ENCODE measurements at places on chromosomes 1 and 21. TPM values are rescaled to one million over a fixed set of nuclear protein-coding genes. Genes with fewer than 3 reads are reported as not detected.

TOR3A gene
- total RNA-seq: 24.8 TPM

BSDC1 gene
- total RNA-seq: 71.2 TPM

GBP5 gene
- total RNA-seq: not detected

GPR89A gene
- total RNA-seq: 22.9 TPM

FOXO6 gene
- 0.99 TPM for total RNA-seq

MX2 gene
- not detected for total RNA-seq

RHEX gene
- not detected for total RNA-seq

LCE3E gene
- not detected for total RNA-seq

MCOLN2 gene
- total RNA-seq: not detected

- H3K27me3 ChIP-seq: peaks cover 80% of the 10 kb centered on the region
- DNase-seq: no peak
- no peak overlapping the region for H3K27ac ChIP-seq
- peaks cover 19% of the 10 kb centered on the region for H3K4me1 ChIP-seq
- no peaks in the 10 kb centered on the region for H3K36me3 ChIP-seq
These were observed 1.4 kb downstream of the DAB1 start for GRCh38 chr1:57422271-57423134.

DNA sequence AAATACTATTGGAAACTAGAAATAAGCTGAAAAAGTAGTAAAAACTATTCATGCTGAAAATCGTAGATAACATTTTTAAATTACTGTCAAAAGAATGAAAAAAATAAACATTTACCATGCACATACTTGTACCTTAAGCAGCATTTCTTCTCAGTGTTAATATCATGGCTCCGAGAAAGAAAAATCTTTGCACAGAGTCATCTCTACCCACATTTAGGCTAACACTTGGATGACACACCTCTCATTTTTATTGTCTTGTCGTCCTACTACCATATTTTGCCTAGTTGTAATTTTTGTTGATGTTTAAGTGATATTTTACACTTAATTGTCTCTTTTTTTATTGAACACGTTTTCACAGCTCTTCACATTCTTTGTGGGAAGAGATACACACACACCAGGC, 1.7 kb upstream of the TNFSF4 start:
- no peak overlapping the region for H3K27ac ChIP-seq
- no peaks in the 10 kb centered on the region for H3K36me3 ChIP-seq
- no peak for DNase-seq
- H3K27me3 ChIP-seq: peaks cover 3% of the 10 kb centered on the region

DNA sequence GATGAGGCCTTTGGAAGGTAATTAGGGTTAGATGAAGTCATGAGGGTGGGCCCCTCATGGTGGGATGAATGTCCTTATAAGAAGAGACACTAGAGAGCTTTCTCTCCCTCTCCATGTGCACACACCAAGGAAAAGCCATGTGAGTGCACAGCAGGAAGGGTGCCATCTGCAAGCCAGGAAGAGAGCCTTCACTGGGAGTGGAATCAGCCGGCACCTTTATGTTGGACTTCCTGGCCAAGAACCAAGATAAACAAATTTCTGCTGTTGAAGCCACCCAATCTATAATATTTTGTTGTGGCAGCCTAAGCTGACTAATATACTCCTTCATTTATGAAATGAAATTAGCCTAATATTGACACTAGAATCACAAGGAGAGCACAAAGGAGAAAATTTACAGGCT, 38.2 kb upstream of the PKP1 start:
- H3K4me3 ChIP-seq: no peak overlapping the region
- DNase-seq: no peak
- no peak overlapping the region for H3K27ac ChIP-seq
- no peaks in the 10 kb centered on the region for H3K4me1 ChIP-seq

DNA sequence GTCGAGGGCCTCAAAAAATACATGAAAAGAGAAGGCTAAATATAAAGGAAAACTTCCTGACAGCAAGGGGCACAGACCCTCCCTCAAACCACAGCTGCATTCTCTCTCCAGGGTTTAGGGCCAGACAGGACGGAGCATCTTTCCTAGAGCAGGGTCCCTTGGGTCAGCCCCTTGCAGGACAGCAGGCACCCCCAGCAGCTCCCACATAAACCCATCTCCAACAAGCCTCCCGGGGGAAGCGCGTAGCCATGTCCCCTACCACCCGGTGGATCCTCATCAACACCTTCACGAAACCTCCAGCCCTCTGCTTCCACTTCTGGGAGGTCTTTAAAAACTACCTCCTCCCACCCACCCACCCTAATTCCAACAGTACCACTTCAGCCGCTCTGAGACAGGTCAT, 59.5 kb downstream of the CD46 start:
- no peaks in the 10 kb centered on the region for H3K27me3 ChIP-seq
- no peak overlapping the region for H3K27ac ChIP-seq
- peak; percentile 66 for DNase-seq
- H3K36me3 ChIP-seq: peaks cover 12% of the 10 kb centered on the region

DNA sequence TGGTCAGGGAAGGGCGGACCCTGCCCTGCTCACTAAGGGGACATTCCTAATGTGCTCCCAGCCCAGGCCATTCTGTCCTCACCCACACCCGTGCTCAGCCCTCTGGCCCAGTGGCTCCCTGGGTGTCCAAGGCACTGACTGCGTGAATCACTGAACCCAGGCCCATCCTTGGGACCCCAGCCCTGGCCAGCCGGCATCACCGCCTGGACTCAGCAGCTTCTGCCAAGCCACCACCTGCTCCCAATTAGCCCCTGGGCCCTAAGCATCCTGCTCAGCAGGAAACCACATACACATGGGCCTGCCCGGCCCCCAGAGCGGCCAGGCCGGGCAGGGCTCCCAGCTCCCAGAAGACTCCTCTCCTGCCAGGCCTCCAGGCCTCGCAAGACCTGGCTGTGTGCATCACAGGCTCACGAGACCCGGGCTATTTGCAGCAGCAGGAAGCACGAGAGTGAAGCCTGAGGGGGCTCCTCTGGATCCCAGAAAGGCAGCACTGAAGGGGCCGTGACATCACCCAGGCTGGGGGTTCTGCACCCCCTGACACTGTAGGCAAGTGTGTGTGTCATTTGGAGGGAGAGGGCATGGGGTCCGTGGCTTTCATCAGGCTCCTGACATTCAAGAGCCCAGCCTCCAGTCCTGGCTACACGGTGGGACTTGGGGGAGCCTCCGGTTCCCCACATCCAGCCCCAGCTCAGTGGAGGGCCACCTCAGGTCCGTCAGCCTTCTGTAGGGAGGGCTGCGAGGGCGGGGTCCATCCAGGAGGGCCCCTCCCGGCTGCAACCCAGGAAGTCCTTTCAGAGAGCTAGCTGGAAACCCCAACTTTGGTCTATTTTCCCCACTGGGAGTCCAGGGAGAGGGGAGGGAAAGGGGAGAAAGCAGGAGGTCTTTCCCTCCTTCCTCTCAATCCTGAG, 1.6 kb downstream of the MFAP2 start:
- H3K36me3 ChIP-seq: peaks cover 2% of the 10 kb centered on the region
- DNase-seq: peak; percentile 91

DNA sequence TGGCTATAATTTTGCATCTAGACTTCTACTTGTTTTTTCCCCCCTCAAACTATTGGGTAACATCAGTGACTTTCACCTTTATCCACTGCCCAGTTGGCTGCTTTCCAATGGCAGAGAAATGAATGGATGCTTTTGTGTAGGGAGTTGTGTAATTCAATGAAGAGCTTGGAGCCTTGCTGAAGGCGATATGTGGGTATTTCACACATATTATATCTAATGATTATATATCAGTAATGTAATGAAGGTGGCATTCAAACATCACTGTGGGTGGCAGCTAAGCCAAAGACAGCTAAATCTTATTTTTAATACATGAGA, 81.2 kb downstream of the TGFB2 start:
- peaks cover 36% of the 10 kb centered on the region for H3K4me1 ChIP-seq
- DNase-seq: no peak
- peaks cover 25% of the 10 kb centered on the region for H3K36me3 ChIP-seq
- H3K27ac ChIP-seq: peak overlapping the region; percentile 20
- H3K4me3 ChIP-seq: no peak overlapping the region
- no peaks in the 10 kb centered on the region for H3K27me3 ChIP-seq

GRCh38 chr1:80915491-80915890, 885.2 kb upstream of the ADGRL2 start:
- no peak for DNase-seq
- H3K36me3 ChIP-seq: no peaks in the 10 kb centered on the region
- no peaks in the 10 kb centered on the region for H3K27me3 ChIP-seq
- H3K4me1 ChIP-seq: peaks cover 43% of the 10 kb centered on the region
- no peak overlapping the region for H3K27ac ChIP-seq
- no peak overlapping the region for H3K4me3 ChIP-seq

GRCh38 chr1:36349241-36349671, 25.8 kb upstream of the EVA1B start:
- H3K36me3 ChIP-seq: peaks cover 27% of the 10 kb centered on the region
- H3K4me3 ChIP-seq: no peak overlapping the region
- no peak for DNase-seq
- no peaks in the 10 kb centered on the region for H3K27me3 ChIP-seq

- no peak overlapping the region for H3K4me3 ChIP-seq
- H3K36me3 ChIP-seq: peaks cover 2% of the 10 kb centered on the region
- no peaks in the 10 kb centered on the region for H3K4me1 ChIP-seq
- H3K27ac ChIP-seq: no peak overlapping the region
These were observed 1097.5 kb upstream of the TMPRSS15 start for GRCh38 chr21:19501115-19501514.

DNA sequence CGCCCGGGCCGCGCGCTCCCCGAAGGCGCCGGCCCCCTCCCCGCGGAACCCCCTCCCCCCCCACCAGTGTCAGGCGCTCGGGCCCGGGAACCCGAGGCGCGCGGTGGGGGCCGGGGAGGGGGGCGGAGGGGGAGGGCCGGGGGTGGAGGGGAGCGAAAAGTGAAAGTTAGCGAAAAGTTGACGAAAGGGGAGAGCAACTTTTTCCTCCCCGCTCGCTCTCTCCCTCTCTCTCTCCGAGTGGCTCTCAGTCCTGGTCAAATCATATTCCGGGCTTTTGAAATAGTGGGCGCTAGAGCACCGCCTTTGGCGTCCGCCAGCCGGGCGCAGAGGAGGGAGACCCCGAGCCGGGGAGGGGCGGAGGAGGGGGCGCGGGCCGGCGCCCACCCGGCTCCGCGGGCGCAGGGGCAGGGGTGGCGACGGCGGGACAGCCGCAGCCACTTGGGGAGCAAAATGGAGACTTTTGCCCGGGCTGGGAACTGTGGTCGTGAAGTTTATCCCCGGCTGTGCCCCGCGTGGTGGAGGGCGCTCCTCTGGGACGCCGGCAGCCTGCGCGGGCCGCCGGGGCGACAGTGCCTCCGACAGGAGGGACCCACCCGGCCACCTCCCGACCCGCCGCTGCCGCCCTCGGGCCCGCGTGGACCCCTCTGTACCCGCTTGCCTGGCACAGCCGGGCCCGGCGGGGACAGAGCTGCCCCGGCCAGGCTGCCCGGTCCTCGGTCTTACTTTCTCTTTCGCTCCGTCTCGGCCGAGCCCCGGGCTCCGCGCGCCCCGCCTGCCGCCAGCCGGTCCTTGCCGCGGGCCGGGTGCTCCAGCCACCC, 697 bp downstream of the PRDM16 start:
- no peak overlapping the region for H3K27ac ChIP-seq
- peak overlapping the region; percentile 74 for H3K4me3 ChIP-seq
- DNase-seq: no peak
- no peaks in the 10 kb centered on the region for H3K36me3 ChIP-seq
- H3K4me1 ChIP-seq: peaks cover 2% of the 10 kb centered on the region
- peaks cover 6% of the 10 kb centered on the region for H3K27me3 ChIP-seq

- H3K4me3 ChIP-seq: no peak overlapping the region
- peaks cover 44% of the 10 kb centered on the region for H3K4me1 ChIP-seq
- H3K36me3 ChIP-seq: peaks cover 4% of the 10 kb centered on the region
These were observed 19.7 kb downstream of the ENSA start for GRCh38 chr1:150609732-150610131.

DNA sequence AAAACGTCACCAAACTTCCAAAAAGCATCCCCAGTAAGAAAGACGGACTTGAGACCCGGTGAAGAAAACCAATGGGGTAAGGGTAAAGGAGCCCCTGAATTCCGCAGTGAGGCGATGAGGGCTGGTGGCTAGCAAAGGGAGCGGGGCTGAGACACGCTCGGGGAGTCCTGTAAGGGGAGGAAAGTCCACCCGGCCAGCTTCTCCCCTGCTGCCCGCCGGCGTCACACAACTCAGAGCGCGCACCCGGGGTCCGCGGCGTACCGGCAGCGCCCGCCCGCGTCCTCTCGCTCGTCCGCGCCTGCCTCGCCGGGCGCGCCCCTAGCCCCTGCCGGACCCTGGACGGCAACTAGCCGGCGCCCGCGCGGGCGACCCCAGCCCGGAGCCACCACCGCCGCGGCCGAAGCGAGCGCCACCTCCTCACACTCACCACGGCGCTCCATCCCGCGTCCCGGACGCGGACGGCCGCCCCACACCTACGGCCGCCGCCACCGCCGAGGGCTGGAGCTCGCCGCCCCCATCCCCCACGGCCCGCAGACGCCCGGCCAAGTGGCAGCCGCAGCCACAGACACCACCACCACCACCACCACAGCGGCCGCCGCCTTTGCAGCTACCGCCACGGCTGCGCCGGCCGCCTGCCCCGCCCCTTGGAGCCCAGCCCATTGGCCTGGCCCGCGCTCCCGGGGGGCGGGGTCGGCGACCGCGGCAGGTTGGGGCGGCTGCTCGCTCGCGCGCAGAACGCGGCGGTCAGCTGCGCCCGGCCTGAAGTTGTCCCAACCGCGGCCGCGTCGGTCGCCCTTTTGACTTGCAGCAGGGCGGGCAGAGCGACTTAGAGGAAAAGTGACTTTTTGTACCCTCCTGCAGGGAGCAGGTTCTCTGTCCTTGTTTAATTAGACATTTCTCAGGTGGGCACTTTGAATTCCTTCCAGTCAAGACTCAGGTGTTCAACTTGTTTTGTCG, 10.0 kb upstream of the ARHGAP29 start:
- H3K27ac ChIP-seq: peak overlapping the region; percentile 81
- DNase-seq: peak; percentile 89
- H3K36me3 ChIP-seq: peaks cover 18% of the 10 kb centered on the region
- no peaks in the 10 kb centered on the region for H3K27me3 ChIP-seq
- H3K4me3 ChIP-seq: peak overlapping the region; percentile 95

GRCh38 chr1:30505853-30506252, 217.5 kb downstream of the MATN1 start:
- H3K36me3 ChIP-seq: no peaks in the 10 kb centered on the region
- H3K27me3 ChIP-seq: no peaks in the 10 kb centered on the region
- no peak overlapping the region for H3K27ac ChIP-seq

- H3K27me3 ChIP-seq: no peaks in the 10 kb centered on the region
- H3K4me1 ChIP-seq: peaks cover 8% of the 10 kb centered on the region
- H3K27ac ChIP-seq: no peak overlapping the region
- no peak for DNase-seq
- H3K4me3 ChIP-seq: no peak overlapping the region
These were observed 8.8 kb downstream of the NOC2L start for GRCh38 chr1:950268-950667.

GRCh38 chr1:18803851-18804250, 55.6 kb downstream of the TAS1R2 start:
- H3K27me3 ChIP-seq: no peaks in the 10 kb centered on the region
- H3K36me3 ChIP-seq: no peaks in the 10 kb centered on the region
- no peak overlapping the region for H3K27ac ChIP-seq
- no peak overlapping the region for H3K4me3 ChIP-seq
- no peaks in the 10 kb centered on the region for H3K4me1 ChIP-seq

GRCh38 chr1:37793773-37794371, at the start of gene MANEAL:
TSS of gene MANEAL (plus strand) at chr1:37793847. CDS start at chr1:37794183, 336 bp downstream.
- H3K27me3 ChIP-seq: peaks cover 23% of the 10 kb centered on the region
- no peak within 1 kb of the TSS for H3K27ac ChIP-seq
- peak; percentile 87 for DNase-seq
- no peaks in the 10 kb centered on the region for H3K36me3 ChIP-seq
